ENCODE measurements at places on chromosomes 3 and 15.

GRCh38 chr3:72818092-72818773 lies 30.0 kb downstream of the SHQ1 start:
- DNase-seq: no peak

- DNase-seq: no peak
These were observed 173.1 kb downstream of the DTWD1 start for GRCh38 chr15:49793943-49794342.

DNA sequence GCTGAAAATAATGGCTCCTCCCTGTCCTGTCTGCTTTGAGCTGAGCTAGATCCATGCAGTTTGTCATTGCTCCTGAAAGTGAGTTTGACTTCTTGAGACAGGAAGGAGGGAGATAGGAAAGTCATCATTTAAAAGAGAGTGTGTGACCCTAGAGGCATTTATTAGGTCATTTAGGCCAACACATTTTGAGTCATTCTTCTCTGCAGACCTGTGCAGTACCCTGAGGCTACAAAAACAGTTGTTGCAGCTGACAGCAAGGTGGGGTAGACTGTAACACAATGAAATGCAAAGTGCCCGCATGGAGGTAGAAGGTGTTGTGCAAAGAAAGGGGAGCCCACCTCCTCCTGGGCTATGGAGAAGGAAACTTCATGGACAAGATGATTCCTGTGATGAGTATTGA lies 102.8 kb upstream of the PFN2 start:
- no peak for DNase-seq

GRCh38 chr3:167148136-167148535 lies 232.0 kb downstream of the ZBBX start:
- no peak for DNase-seq

- DNase-seq: no peak
These were observed 408.7 kb downstream of the CNTN6 start for GRCh38 chr3:1501406-1502115.

GRCh38 chr3:9883706-9884554 lies 3.9 kb upstream of the CIDEC start:
- no peak for DNase-seq

DNA sequence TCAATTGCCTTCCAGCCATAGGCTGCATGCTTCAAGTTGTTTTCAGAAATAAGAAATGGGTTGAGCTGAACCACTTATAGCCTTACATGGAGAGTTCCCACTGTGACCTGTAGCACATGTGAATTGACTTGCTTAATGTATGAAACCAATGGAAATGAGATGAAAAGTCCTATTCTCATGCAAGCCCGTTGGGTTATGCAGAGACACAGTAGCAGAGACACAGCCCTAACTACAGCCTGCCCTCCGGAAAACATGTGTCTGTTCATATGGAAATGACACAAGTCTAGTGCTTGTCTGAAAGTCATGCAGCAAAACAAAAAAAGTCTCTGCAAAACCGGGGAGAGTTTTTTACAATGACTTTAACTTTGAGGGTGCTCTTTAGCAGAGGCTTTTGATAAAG lies 14.5 kb downstream of the HIGD2B start:
- DNase-seq: peak; percentile 8

DNA sequence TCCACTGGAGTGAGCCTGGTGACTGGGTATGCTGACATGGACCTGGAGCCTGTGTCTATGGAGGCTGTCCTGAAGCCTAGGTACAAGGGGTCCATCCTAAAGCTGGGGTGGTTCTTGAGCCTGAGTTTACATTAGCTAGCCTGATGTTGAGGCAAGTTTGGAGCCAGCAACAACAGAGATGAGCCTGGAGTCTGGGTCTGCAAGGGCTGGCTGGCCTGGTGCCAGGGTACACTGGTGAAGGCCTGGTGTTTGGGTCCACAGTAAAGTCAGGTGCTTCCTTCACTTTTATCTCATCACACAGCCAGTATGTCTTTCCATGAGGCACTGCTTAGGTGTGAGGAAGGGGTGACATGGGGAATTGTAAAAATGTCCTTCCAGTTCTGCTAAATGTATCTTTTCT lies 49.5 kb downstream of the TP63 start:
- no peak for DNase-seq

DNA sequence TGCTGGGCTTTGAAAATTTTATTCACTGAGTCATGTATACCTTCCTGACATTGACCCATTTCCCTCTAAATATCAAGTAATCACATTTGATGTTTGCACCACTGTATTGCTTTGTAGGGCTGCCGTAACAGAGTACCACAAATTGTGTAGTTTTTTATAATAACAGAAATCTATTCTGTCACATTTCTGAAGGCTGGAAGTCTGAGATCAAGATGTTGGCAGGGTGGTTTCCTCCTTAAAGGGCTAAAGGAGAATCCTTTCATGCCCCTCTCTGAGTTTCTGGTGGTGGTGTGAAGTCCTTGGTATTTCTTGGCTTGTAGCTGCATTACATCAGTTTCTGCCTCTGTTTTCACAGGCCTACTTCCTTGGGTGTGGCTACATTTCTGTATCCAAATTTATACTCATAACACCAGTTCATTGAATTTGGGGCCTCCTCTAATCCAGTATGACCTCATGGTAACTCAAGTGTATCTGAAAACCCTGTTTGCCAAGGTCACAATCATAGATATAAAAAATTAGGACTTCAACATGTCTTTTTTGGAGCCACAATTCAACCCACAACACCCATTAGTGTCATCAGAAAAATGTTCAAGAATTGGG lies 29.1 kb upstream of the ST6GAL1 start:
- DNase-seq: no peak
